ENCODE measurements at places on chromosomes 1 and 21. TPM values are rescaled to one million over a fixed set of nuclear protein-coding genes. Genes with fewer than 3 reads are reported as not detected.

Gene RIPK4
- total RNA-seq, result 56.6 TPM

DNA sequence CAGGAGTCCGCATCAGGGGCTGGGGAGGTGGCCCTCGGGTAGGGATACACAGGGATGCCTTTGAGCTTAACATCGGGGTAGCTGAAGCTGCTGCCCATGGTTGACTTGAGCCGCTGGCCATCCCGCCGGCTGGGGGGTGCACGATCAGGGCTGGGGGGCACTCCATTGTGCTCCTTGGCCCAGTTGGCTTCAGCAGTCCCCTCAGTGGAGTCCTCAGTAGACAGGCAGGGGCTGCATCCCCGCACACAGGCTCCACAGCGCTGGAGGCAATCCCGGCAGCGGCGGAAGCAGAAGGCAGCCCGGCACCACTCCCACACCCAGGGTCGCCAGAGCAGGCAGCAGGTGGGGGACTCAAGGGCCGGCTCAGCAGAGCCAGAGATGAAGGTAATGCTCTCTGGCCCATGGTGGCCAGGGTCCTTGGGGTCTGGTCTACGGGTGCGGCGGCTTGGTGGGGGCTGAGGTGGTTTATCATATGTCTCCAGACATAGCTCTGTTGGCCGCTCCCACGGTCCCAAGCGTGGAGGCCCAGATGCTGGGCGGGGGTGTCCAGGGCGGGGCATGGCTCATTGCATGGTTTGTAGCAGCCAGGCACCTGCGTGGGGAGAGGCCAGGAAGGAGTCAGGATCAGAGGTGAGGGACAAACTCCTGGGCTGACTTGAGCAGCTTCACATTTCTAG, 8.3 kb downstream of the KDF1 start:
- DNase-seq, result no peak

DNA sequence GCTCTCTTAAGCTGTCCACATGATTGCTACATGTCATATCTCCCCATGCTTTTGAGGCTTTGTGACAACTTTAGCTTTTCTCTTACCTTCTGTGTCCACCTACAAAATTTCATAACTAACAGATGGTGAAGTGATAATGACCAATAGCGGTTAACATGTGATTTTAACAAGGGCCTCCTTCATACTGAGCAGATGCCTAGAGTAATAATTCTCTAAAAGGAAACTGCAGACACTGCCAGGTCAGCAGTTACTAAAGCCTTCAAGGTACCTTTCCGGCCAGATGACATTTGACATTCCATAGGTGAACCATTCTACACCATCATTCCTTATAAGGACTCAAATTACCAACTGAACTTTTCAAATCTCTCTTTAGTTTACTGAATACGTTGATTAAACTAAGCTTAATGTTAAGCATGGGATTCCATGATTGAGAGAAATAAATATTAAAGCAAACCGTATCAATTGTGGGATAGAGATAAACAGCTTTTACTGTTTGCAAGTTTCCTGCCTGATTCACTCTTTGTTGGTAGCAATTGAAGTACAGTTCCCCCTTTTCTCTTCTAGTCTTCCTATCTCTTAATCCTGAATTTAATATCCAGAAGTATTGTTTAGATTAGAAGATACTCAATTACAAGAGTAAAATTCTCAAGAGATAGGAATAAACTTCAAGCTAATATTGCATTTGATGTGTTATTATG, 205.1 kb downstream of the PLA2G4A start:
- DNase-seq, result no peak

Gene PRDM16
- total RNA-seq, result 29.3 TPM

- no peak for DNase-seq
Measured at GRCh38 chr1:164180824-164181223, 378.2 kb upstream of the PBX1 start.

GRCh38 chr21:15751546-15751945, 21.8 kb downstream of the USP25 start:
- no peak for DNase-seq

DNA sequence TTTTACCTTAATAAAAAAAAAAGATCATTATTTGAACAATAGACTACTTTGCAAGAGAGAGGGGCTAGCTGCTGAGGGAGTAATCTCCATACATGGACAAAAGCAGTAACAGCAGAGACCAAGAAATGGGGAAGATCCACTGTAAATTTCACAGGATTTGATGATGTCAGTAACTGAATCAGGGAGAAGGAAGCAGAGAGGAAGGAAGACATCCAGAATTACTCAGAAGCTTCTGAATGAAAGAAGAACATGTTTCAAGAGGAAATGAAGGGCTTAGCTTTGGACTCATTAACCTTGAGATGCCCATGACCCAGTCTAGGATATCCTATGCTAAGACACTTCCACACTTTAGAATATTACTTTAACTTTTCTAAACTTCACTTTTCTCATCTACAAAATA, 60.4 kb downstream of the SLC44A5 start:
- no peak for DNase-seq

DNA sequence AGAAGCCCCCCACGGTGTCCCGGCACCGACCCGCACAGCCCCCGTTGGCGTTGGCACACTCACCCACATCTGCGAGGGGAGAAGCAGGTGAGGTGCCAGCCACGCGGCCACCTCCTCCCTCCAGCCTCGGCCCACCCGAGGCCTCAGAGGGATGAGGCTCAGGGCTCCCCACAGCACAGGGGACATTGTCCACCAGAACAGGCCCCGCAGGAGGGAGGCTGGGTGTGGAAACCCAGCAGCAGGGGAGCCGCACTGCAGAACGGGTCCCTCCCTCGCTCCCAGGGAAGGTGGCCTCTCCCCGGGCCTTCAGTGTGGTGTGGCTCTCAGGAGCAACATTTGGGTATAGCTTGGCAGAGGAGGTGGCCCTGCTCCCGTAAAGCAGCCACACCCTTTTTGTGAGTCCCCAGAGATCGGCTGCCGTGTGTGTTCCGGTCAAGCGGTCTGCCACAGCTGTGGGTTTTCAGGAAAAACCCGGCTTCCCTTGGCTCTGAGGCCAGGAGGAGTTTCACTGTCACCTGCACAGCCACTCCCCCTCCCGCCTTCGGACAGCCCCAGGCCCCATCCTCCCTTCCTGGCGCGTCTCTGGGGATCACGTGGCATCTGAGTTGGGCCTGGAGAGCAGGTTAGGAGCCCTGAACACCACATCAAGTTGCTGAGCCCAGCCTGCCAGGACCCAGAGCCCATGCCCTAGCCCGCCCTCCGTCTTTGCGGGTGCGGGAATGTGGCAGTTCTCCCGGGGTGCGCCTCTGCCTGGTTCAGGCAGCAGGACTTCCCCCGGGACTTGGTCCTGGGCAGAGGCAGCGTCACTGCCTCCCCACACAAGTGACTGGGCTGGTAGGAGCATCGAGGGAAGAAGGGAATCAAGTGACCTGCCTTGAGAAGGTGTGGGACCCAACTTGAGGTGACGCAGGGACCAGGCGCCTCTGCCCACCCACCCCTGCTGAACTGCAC, 64.0 kb downstream of the MEGF6 start:
- DNase-seq, result no peak

Gene YARS1
- 28.5 TPM for total RNA-seq

Gene ATP1B1
- 739 TPM for total RNA-seq

Gene OPRD1
- not detected for total RNA-seq

DNA sequence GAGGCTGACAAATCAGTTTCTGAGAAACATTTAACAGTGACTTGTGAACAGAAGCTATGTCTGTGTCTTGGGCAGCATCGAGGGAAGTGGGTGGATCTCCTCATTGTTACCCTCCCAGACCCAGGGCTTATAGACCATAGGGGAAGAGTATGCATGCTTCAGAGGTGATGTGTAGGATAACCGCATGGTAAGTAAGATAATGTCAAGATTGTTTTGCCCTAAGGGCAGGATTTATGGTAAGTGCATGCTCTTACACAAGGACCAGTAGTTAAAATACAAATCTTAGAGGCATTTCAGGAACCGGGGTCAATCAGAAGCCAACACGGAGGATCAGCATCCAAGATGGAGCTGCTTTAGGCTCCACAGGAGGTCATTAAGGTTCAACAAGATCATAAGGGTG, 7.7 kb upstream of the PRMT2 start:
- no peak for DNase-seq

- DNase-seq, result no peak
Measured at GRCh38 chr1:197180252-197180878, 33.9 kb upstream of the ASPM start.

Gene LCE1A
- not detected for total RNA-seq

- no peak for DNase-seq
Measured at GRCh38 chr21:25396135-25396711, 211.1 kb downstream of the MRPL39 start.

GRCh38 chr1:110083866-110084226, 13.4 kb upstream of the ALX3 start:
- DNase-seq, result no peak
